ENCODE measurements at places on chromosomes 2 and 18. TPM values are rescaled to one million over a fixed set of nuclear protein-coding genes. Genes with fewer than 3 reads are reported as not detected.

CNRIP1 gene
- 2.3 TPM for total RNA-seq

RSAD2 gene
- 1.6 TPM for total RNA-seq

C2orf80 gene
- total RNA-seq, result not detected

- no peak for DNase-seq
These were observed 2.5 kb upstream of the RAD51AP2 start for GRCh38 chr2:17520761-17521160.

DNA sequence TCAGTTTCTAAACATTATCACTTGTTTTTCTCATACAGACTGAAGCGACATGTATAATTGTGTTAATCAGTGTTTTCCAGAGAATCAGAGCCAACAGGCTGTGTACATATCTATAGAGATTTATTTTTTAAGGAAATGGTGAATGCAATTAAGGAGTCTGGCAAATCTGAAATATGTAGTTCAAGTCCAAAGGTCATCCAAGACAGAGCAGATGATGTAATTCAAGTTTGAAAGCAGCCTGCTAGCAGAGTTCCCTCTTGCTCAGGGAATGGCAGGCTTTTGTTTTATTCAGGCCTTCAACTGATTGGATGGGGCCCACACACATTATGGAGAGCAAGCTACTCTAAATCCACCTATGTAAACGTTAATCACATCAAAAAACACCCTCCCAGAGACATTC lies 282.6 kb downstream of the CBLN2 start:
- no peak for DNase-seq

- no peak for DNase-seq
These were observed 971.1 kb upstream of the ACVR2A start for GRCh38 chr2:146873646-146874259.

GRCh38 chr2:43171789-43172188 lies 54.6 kb downstream of the ZFP36L2 start:
- DNase-seq, result no peak

DNA sequence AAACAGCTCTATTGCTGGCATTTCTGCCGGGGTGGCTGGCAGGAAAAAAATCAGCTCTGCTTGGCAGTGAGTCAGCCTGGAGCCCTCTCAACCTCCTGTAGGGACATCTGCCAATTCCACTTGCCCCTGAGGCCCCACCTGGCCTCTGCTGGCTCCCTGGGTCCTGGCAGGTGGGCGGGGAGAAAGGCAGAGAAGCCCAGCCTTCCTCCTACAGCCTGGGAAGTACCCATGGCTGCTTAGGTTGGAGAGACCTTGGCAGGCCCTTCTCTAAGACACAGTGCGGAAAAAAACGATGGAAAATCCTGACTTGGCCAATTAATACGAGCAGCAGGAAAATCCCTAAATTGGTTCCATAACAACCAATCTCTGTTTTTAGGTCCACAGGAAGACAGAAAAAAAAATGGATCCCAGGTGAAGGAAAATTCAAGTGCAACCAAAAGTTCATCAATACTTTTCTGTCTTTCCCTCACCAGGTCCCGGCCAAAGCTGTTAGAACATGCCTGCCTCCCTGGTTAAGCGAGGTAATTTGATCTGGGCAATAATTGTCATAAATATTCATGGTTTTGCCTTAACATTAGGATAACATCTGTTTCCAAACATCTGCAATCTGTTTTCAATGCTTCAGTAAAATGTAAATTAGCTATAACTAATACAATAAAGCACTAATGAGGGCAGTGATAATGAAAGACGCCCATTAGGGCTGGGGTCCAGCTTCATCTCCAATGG lies 245.9 kb downstream of the TFCP2L1 start:
- DNase-seq, result peak; percentile 16

DNA sequence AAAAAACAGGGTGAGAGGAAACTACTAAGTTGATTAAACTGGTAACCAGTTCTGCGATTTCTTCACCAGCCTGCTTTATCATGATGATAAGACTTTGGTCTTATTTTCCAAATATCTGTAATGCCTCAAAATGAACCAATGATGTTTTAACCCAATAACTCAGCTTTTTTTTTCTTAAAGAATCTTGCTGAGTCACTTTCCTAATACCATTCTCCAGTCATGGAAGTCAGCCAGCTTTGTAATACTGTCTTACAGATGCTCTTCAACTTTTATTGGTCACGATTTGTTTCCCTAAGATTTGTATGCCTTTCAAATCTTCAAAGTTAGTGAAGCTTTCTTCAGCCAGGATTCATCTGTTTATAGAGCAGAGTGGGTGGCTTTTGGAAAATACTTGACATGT lies 47.7 kb upstream of the SMIM21 start:
- no peak for DNase-seq

GRCh38 chr2:44930274-44931197 lies 11.0 kb upstream of the SIX3 start:
- DNase-seq, result peak; percentile 12

Data from left lobe of liver (tissue), 2 donors.